ENCODE measurements at places on chromosomes 7 and 10.
A peak's percentile ranks its signal among the peaks of the same experiment; 100 is the strongest.

GRCh38 chr10:117533507-117534281, 8.9 kb upstream of the EMX2 start:
- no peak for DNase-seq

DNA sequence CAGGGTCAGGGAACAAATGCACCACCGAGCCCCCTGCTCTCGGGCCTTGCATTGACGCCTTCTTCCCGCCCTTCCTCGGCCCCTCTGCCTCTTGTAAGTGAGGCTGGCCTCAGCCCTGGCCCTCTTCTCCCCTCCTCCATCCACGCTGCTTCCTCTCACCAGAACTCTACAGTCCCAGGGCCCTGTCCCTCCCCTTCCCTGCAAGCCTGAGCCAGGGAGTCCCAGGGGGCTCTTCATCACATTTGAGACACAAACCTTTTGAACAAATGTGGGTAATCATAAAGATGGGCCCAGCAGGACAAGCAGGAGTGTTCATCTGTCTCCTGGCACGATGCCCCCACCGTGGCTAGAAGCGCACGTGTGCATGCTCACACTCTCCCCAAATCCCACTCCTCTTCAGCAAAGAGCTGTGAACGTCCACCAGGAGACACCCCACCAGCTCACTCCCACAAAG, 57.7 kb downstream of the SLIT1 start:
- DNase-seq: no peak

DNA sequence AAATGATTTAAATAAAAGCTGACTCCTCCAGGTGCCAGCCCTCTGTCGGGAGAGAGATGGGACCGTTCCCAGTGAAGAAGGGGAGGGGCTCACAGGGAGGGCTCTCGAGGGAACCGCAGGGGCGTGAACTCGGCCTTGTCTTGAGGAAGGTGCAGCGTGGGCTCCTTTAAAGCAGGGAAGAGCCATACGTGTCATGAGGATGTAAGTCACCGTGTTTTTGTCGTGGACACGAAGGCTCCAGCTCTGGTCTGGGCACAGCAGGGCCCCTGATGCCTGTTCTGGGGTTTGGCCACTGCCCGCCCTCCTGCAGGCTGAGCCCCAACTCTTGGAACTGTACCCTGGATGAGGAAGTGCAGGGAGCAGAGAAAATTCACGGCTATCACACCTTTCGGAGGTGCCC, 45.0 kb downstream of the JAKMIP3 start:
- peak; percentile 46 for DNase-seq

- no peak for DNase-seq
Measured at GRCh38 chr7:4996696-4997222, 37.8 kb upstream of the MMD2 start.

DNA sequence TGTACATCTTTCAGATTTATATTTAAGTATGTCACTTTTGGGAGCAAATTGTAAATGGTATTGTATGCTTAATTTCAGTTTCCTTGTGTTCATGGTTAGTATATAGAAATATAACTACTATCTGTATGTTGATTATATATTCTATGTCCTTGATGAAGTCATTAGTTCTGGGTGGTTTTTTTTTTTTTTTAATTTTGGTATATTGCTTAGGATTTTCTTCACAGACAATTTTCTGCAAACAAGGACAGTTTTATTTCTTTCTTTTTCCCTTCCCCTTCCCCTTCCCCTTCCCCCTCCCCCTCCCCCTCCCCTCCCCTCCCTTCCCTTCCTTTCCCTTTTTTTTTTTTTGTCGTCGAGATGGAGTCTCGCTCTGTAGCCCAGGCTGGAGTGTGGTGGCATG, 430.0 kb downstream of the TYW1 start:
- no peak for DNase-seq

DNA sequence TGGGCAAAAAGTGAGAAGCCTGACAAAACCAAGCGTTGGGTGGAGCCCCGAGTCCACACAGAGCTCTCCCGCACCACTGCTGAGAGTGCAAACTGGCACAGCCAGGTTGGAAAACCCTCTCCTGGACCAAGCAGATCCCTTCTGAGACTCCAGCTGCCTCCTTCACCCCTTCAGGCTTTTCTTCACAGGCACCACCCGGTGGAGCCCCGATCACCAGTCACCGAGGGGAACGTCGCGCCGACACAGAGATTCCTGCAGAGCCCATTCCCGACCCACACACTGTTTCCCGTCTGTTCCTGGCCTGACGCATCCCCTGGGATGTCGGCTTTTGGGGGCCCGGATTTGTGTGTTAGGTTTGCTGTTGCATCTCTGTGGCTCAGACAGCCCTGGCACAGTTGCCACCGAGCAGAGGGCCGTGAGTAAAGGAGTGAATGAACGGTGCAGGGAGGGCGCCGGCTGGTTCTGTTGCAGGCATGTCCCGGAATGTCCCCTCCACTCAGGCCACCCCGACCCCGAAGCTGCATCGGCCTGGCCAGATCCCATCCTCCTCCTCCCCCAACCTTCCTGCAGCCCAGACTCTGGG, 51.0 kb upstream of the INPP5A start:
- no peak for DNase-seq

GRCh38 chr7:114953724-114954123, 31.8 kb downstream of the MDFIC start:
- DNase-seq: no peak

GRCh38 chr10:111821871-111822270, 361.7 kb downstream of the GPAM start:
- DNase-seq: no peak

- no peak for DNase-seq
Measured at GRCh38 chr7:33300742-33301141, 171.4 kb downstream of the BBS9 start.

GRCh38 chr10:81179805-81180452, 642.2 kb downstream of the SH2D4B start:
- no peak for DNase-seq

GRCh38 chr7:155129186-155129585, 59.1 kb downstream of the HTR5A start:
- no peak for DNase-seq

GRCh38 chr10:53570221-53570620, 797.6 kb upstream of the MBL2 start:
- DNase-seq: no peak

DNA sequence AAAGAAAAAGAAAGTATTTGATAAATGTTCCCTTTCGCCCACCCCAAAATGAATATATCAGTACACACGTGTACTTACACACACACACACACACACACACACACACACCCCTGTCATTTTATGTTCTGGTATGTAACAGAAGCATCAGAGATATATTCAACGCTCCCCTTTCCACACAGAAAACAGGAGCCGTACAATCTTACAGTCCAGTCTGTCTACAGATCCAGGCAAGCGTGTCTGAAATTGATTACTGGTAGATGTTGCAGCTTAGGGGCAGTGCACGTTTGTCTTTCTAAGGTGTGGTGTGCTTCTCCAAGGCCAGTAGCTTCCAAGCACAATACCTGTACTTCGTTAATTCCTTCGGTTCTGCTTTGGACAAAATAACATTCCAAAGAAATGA, 143.7 kb upstream of the RNF32 start:
- no peak for DNase-seq

DNA sequence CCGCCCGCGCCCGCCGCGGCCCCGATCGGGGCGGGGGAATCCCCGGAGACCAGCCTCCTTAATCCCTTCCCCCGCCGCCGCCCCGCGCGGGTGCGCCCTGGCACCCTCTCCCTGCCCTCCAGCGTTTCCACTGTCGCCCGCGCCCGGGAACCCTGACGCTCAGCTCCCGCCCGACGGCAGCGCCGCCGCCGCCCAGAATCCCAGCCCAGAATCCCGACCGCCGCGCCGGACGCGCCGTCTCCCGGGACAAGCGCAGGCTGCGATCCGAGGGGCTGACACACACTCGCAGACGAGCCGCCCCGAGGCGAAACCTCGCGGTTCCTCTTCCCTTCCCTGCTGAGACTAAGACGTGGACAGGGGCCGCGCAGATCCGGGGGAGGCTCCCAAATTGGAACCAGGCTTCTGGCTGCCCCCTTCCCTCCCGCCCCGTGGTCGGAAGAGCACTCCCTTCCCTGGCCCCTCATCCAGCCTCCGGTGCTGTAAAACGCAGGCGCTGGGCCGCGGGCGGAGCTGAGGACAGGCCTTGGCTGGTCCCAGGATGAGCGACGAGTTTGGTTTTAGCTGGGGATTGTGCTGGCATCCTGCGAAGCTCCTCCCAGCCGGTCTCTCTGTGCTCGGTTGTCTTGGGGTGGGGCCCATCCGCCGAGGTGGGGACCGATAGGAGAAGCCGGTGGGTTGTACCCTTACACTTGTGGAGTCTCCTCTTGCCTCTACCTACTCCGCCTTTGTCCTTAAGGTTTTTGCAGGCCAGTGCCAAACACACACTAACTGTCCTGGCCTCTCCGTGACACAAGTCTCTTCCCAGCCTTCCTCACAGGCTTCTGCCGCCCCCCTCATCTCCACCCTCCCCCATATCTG, 1.1 kb downstream of the MARVELD1 start:
- DNase-seq: peak; percentile 78

- DNase-seq: no peak
Measured at GRCh38 chr7:128879939-128880746, 17.5 kb downstream of the ATP6V1F start.

DNA sequence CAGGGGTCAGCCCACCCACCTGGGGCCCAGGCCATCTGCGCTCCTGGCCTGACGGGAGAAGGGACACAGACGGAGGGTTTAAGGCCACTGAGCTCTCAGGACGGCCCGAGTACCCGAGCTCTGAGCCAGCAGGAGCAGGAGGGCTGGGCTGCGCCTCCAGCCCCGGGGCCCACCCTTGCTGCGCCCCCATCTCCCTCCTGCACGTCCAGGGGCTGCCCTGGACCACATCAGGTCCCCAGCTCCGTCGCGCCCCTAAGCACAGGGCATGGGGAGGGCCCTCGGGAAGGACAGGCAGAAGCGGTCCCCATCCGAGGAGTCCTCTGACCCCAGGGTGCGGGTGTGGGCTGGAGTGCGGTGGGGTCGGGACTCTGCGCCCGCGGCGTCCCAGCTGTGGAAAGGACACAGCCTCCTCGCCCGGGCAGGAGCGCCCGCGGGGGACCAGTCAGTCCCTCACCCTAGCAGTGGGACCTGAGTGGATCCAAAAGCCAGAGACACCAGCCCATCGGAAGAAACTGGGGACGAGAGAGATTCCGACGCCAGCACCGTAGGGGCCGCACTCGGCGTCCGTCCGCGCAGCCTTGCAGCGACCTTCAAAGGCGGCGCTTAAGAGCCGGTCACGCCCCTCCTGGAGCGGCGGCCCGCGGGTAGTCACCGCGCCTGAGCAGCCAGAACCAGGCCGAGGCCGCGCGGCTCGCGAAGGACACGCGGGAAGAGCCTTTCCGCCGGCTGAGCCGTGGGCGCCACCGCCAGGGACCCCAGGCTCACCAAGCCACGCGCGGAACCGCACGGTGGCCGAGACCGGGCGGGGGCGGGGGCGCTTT, 15.9 kb downstream of the CAMK2B start:
- DNase-seq: peak; percentile 86

DNA sequence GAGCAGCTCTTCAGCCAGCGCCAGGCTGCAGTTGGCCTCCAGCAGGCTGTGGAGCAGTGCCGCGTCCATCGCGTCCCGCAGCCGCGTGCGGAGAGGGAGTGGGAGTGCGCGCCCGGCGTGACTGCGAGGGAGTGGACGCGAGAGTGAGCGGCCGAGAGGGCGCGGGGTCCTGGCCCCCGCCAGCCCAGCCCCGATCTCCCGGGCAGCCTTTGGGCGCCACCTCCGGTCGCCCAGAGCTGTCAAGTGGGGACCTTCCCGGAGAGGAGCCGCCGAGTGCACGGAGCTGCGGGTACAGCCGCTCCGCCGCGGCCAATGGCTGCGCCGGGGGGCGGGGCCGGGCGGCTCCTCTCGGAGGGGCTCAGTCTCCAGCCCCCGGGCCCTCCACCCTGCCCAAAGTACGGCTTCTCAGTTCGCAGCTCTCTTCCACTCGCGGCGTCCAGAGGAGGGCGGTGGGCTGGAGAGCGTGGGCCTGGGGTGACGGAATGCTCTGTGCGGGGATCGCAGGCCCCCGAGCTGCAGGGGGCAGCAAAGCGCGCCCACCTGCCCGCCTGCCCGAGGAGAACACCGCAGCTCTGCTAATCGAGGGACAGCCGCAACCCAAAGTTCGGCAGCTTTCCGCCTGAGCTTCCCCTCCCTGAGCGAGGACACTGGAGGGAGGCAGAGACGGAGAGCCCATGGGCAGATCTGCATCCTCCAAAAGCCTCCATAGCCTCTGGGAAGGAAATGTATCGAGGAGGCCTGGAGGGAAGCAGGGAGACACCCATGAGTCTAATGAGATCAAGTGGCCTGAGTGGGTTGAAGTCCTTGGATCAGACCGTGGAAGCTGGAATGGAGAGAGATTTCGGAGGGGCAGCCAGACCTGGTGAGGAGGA, at the start of gene CRHR2:
Gene CRHR2 (minus strand): TSS at position 245 of the 872 bp plus-strand sequence. CDS start 176 bp downstream, at position 69.
- no peak for DNase-seq
